Tibial nerve (tissue), 4 donors: ENCODE measurements at places on chromosomes 6 and 20.

DNA sequence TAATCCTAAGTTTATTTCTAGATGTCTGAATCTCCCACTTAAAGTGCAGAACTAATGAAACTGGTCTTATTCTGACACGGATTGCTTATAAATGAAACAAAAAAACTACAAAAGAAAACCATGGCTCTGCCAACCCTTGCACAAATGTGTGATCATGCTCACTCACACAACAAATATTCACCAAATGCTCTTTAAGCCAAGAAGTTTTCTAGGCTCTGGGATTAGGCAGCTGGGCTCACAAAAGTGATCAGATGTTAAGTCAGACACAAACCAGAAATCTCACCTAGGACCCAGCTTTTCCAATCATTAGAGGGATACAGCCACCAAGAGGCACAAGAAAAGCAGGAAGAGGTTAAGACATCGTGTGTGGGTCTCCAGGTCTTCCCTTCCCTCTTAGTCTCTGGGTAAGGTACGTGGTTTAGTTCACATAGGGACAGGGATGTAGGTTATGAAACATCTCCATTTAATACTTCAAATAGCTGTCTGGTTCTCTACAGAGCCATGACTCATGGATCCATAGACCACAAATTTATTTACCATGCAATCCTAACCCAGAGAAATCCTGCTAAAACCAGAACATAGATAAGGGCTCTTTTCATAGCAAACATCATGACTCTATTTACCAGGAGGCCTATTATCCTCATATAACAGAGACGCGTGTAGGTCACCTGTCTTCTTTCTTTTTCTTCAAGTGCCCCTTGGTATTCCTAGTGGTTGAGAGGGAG, 165.2 kb downstream of the WDR27 start:
- no peak for DNase-seq

- DNase-seq: no peak
Measured at GRCh38 chr6:152372945-152373344, 264.2 kb downstream of the SYNE1 start.

GRCh38 chr6:44110005-44110676, 17.1 kb downstream of the MRPL14 start:
- DNase-seq: no peak

- no peak for DNase-seq
Measured at GRCh38 chr6:130282234-130282995, 59.7 kb upstream of the SAMD3 start.

DNA sequence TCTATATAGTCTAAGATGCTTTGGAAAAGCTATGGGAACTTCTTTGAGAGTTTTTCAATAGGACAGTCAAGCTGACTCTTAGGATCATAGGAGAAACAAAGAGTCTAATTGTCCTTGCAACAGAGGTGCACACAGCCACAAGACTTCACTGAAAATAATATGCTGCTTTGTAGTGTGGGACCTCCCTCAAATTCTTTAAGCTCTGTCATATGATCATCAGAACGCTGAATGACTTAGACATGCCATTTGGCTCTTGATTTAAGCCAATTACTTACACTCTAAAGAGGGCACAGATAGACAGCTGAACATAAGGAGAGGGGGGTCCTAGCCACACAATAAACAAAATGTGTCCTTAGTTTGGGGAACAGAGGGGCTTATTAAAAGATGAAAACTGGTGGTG, 818.7 kb upstream of the GJE1 start:
- DNase-seq: no peak

- DNase-seq: no peak
Measured at GRCh38 chr6:2209226-2209809, 36.1 kb downstream of the GMDS start.

DNA sequence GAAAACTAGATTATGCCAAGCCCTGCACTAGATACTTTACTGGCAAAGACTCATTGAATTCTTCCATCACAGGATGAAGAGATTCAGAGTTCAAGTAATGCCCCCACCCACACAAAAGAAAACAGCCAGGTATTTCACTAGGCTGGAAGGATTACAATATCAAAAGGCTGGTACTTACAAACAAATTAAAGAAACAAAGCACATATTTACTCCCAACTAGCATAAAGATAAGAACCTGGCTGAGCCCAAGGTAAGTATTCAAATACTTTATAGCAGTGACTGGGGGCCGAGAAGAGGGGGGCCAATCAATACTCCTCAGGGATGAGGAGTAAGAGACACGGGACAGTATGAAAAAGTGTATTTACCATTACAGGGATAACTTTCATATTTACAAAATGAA, 3.7 kb downstream of the ACOT8 start:
- no peak for DNase-seq

- DNase-seq: no peak
Measured at GRCh38 chr6:123745895-123746294, 57.8 kb upstream of the NKAIN2 start.

GRCh38 chr6:138235693-138236092, 17.4 kb upstream of the PBOV1 start:
- DNase-seq: no peak

- no peak for DNase-seq
Measured at GRCh38 chr20:17471606-17472187, 59.5 kb downstream of the BFSP1 start.

- no peak for DNase-seq
Measured at GRCh38 chr6:155439376-155439775, 16.3 kb downstream of the NOX3 start.

- DNase-seq: no peak
Measured at GRCh38 chr6:147806697-147807096, 298.2 kb downstream of the SAMD5 start.

DNA sequence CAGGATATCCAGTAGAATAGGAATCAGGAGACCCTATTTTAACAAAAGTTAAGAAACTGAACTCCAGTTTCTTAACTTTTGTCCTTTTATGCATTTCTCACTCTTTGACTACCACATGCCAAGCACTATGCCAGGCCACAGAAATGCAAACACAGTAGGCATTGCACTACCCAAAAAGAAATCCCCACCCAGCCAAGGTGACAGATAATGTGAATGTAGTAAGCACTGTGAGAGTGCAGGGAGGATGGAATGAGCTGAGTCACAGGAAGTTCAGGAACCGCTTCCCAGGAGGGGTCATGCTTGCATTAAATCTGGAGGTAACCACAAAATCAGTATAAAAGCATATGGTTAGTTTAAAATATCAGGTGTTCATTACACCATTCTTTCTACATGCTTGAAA, 20.1 kb upstream of the FAM83C start:
- DNase-seq: no peak

- DNase-seq: no peak
Measured at GRCh38 chr6:147859071-147859470, 350.6 kb downstream of the SAMD5 start.

DNA sequence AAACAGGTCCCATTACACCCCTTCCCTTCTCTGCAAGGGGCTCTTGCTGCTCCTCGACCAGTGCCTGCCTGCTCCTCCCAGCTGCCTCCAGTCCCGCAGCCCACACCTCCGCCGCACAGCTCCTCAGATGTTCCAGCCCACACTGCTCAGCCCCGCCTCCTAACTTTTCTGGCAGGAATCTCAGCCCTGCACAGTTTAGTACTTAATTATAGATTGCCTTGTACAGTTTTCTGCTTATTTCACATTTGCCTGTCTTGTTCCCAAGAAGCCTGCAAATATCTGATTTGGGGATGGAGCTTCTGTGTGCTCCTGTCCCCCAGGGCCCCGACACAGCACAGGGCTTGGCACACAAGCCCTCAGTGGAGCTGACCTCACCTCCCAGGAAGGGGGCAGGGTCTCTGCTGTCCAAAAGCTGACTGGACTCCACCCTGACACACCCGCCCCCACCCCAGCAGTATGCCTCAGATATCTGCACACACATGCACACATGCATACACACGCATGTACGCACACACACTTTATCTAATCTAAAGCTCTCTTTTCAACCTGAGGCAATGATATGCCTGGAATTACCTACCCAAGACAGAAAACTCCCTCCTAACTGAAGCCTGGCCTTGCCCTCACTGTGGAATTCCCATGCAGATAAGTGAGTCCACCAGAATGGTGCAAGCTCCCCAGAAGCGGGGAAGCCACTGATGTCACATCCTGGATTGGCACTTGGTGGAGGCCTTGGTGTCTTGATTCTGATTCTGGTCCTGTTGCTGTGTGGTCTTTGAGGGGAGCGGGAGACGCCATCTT, 1.2 kb upstream of the PNPLA1 start:
- no peak for DNase-seq

GRCh38 chr20:63081831-63082230, 75.1 kb upstream of the BHLHE23 start:
- no peak for DNase-seq

- DNase-seq: no peak
Measured at GRCh38 chr6:79671600-79672266, 40.6 kb downstream of the SH3BGRL2 start.

GRCh38 chr6:166849749-166850183, 106.6 kb downstream of the RNASET2 start:
- DNase-seq: no peak

GRCh38 chr20:22373164-22373895, 211.0 kb downstream of the FOXA2 start:
- no peak for DNase-seq

GRCh38 chr6:125867483-125867942, 76.8 kb downstream of the NCOA7 start:
- DNase-seq: no peak

DNA sequence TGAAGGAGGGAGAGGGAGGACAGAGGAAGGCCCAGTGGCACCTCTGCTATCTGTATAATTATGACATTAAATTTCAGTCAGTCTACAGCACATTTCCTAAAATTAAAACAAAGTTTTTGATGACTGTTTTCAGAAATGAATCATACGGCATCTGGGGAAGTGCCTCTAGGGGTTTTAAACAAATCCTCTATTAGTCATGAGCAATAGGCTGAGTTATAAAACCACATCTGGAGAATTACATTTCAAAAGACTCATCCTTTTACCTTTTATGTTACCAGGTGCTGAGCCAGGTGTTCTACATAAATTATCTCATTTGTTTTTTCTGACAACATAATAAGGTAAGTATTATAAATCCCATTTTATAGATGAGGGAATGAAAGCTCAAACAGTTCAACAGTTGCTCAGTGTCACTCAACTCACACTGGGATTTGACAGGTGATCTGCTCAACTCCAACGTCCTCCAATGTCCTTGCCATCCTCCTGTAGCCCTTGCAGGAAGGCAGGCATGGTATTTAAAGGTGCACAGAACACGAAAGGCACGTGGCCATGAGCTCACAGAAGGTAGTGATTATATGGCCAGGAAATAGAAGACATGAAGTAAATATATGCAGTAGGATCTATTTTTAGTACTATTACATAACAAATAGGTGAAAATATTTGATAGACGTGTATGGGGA, 184.2 kb upstream of the MAN1A1 start:
- DNase-seq: no peak

- no peak for DNase-seq
Measured at GRCh38 chr6:47484616-47485015, 7.0 kb downstream of the CD2AP start.

DNA sequence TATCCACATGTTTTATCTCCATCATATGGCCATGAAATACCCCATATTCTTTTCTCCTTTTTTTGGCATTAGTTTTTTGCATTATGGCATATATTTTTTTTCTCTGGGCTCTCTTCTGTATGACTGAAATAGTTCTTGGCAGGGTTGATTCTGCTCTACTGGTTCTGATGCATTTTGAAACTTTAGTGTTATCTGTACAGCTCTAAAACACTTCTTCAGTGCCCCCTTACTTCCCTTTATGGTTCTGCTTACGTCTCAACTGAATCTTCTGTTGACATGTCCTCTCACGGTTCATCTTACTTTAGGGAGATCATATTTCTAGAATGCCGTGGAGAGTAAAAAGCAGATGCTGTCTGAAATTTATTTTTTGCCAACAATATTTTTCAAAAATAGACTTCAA, 23.2 kb upstream of the TXNDC5 start:
- no peak for DNase-seq

DNA sequence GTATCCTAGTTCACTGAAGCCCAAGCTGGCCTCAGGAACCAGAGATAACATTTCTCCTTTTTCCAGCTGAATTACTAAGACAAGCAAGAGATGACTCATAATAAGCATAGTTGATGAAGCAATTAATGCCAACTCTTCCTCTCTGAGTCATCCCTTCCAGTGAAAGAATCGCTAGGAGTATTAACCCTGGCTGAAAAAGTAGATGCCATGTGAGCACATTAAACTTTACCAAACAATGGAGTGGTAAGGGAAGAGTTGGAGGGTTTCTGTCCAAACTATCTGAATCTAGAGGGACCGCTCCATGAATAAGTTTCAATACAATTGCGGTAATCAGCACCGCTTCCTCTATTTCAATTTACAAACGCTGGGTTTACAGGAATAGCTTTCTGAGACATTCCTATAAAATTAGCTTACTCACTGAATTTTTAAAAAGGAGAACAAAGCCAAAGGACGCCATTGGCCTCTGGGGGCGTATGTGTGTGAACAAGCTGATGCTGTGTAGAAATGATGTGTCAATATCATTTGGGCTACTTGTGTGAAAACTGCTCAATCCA, 48.3 kb downstream of the ATXN1 start:
- peak; percentile 48 for DNase-seq

DNA sequence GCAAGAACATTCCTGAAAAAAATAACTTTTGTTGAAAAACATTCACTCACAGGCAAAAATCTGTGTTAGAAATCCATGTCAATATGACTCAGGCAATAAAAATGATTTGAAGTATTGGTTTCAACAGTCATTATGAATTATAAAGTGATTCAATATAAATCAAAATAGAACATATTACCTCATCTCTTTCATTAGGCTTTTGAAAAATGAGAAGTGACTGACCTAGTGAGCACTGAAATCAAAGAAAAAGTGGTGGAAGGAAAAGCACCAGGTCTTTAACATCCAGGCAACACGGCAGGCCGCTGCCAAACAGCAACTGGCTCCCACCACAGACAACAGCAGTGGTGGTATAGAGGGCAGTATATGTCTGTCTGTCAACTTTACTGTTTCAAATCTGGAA, 68.9 kb downstream of the MAN1A1 start:
- no peak for DNase-seq

DNA sequence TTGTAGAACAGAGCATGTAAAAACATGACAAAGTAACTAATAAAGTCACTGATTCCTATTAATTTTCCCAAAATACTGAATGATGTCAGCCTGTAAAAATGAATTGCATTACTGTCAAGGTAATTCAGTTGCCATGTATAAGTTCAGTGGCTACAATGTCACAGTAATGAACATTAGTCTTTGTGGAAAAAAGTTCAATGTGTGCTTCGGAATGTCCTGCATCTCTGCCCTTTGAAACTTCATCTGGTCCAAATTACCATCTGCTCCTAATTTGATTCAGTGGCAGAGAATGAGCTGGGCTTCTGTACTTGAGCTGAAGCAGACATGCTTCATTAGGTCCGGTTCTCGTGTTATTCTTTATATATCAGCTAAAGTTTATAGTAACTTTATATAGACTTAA, 567.4 kb downstream of the COL12A1 start:
- DNase-seq: no peak

DNA sequence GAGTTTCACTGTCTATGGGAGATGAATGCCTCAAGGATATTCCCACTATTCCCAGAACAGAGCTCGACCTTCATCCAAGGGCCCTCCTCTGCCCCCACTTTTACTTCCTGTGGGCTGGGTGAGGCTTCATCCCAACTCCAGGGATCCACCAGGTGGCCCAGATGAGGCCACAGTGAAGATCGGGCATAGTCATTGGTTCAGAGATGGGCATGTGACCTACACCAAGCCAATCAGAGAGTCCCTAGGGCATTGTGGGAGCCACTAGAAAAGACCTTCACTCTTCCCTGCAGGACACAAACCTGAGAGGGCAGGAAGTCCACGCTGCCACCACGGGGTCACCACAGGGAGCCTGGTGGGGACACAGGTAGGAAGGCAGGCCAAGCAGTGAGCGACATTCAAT, 72.9 kb upstream of the SLC22A16 start:
- DNase-seq: no peak
